Activated T-helper 1 cell treated with Interleukin-2 at 50 U/mL for 16 hours (primary cell): ENCODE measurements at places on chromosomes 12 and 14.
A peak's percentile ranks its signal among the peaks of the same experiment; 100 is the strongest.

GRCh38 chr14:79734656-79735055, 476.6 kb downstream of the DIO2 start:
- DNase-seq: no peak

GRCh38 chr14:34201909-34202637, 251.2 kb upstream of the EGLN3 start:
- DNase-seq: no peak

DNA sequence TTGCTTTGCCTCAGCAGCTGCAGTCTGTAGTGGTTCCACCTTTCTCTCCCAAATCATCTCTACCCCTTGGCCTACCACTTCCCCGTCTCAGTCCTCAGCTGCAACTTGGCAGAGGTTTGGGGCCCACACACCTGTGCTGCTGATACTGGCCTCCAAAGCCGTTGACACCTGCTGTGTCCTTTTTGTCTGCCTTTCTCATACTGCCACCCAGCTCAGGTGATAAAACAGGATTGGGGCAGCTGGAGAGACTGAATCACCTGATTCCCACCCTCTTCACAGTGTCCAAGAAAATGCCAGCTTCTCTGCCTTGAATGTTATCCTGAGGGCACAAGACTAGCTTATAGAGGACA, 103.7 kb downstream of the ETV6 start:
- DNase-seq: no peak

DNA sequence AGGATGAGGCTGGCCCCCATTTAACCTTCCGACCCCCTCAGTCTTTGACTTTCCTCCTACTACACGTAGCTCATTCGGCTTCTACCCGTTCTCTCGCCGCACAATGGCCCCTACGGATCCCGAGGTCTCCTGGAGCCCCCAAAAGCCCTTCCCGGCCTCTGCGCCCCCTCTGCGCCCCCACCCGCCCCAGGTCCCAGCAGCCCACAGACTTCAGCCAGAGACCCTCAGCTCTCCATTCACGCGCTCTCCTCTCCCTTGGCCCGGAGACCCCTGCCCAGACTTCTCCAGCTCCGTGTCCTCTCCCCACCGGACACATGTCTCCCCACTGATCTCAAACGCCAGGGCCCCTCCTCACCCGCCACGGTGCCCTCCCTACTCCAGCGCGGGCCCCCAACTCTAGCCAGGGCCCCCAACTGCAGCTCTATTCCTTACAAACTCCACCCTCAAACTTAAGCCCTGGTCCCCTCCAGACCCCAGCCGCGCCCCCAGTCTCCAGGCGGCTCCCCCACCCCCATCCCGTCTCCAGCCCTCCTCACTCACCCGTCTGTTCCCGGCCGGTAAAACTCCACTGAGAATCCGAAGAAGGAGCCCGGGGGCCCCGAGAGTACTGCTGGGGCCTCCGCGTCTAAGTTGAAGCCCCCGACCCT, 502 bp downstream of the ITGA5 start:
- DNase-seq: no peak

GRCh38 chr14:29453045-29453444, 474.6 kb downstream of the PRKD1 start:
- DNase-seq: no peak

DNA sequence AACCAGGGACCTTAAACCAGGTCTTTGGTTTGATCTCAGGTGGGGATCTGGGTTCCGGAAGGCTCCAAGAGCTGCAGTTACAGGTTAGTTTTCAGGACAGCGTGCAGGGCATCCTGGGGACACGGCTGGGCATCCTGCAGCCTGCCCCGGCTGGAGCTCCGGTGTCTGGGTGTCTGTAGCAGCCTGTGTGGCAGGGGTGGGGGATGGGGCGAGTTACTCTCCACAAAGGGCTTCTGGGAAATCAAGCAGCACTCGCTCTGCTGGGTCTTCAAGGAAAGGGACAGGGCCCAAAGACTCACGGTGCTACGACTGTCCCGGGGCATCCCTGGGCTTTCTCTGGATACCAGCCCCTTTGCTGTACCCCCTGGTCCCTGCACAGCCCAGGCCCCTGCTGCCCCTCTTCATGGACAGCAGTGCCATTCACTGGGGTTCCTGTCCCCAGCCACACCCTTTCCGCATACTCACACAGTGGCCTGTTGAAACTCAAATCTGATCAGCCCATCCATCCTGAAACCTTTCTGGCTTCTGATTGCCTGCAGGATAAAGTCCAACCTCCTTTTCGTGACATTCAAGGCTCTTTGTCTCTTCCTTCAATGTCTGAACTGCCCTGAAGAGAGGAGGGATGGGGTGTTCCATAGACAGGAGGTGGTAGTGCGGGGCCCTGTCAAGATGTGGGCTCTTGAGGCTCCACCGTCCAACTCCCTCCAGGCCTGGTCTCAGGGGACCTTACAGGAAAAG, 22.2 kb upstream of the PPP1R13B start:
- no peak for DNase-seq

GRCh38 chr14:64233531-64234190, 60.5 kb downstream of the ESR2 start:
- DNase-seq: no peak

DNA sequence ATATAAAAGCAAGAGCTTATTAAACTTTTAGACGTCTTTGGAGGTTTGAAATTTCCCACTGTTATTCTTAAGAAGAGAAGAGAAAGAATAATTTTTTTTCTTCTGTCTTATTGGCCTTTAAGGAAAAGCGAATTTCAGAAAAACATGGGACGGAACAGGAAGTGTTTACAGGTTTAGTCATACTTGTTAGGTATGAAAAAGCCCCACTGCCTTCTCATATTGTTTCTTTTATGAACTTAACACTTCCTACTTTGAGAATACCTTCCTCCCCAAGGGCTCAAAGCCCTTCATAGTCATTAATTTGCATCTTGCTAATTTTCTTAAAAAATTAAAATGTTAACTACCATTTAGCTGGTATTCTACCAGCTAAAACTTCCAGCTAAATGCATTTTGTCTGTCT, 82.0 kb downstream of the ETV6 start:
- no peak for DNase-seq

- DNase-seq: no peak
These were observed 1.4 kb downstream of the WSB2 start for GRCh38 chr12:118059341-118060191.

- DNase-seq: no peak
These were observed 413.9 kb downstream of the GALC start for GRCh38 chr14:87579036-87579435.

DNA sequence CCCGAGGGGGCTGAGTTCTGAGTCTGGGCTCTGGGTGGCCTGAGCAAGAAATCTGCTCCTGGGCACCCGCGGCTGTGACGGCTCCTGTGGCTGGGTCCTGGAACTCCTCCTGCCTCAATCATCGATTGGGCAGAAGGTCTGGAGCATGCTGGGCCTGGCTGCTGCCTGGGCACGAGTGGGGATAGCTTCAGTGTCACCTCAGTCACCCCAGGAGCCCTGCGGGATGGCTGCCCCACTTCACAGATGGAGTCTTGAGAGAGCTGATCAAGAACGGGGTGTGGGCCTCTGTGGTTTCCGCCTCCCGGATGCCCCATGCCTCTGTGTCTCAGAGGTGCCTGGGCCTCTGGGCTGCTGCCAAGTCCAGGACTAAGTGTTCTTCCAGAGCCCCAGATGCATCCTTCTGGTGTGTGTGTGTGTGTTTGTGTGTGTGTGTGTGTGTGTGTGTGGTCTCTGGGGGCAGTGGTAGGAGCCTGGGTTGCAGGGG, 185.6 kb upstream of the C14orf180 start:
- peak; percentile 72 for DNase-seq

DNA sequence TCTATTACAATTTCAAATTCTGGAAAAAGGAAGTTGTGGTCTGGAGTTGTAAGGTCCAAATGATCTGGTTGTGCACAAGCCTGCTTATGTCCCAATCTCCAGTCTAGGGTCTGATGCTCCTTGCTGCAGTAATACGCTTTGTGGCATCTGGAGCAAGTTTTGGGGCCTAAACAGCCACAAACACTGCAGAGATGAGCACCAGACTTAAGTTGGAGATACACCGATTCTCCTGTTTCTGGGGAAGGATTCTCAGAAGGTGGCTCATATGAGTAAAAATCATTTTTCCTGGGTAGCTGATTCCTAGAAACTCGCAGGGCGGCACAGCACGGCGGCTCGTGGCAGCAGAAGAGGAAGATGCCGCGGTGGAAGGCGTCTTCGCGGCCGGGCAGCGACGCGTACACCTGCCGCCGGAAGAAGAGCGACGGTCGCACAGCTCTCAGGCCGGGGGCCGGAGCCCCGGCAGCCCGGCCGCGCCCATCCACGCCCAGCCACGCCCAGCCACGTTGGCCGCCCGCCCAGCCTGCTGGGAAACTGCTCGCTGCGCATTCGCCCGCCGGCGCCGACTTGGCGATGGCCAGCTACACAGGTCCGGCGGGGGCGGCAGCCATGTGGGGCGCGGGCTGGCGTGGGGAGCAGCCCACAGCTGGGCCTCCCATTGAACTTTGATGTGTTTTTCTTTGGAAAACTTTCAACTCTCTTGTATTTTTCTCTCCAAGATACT, 129.0 kb downstream of the ASCL4 start:
- DNase-seq: no peak

DNA sequence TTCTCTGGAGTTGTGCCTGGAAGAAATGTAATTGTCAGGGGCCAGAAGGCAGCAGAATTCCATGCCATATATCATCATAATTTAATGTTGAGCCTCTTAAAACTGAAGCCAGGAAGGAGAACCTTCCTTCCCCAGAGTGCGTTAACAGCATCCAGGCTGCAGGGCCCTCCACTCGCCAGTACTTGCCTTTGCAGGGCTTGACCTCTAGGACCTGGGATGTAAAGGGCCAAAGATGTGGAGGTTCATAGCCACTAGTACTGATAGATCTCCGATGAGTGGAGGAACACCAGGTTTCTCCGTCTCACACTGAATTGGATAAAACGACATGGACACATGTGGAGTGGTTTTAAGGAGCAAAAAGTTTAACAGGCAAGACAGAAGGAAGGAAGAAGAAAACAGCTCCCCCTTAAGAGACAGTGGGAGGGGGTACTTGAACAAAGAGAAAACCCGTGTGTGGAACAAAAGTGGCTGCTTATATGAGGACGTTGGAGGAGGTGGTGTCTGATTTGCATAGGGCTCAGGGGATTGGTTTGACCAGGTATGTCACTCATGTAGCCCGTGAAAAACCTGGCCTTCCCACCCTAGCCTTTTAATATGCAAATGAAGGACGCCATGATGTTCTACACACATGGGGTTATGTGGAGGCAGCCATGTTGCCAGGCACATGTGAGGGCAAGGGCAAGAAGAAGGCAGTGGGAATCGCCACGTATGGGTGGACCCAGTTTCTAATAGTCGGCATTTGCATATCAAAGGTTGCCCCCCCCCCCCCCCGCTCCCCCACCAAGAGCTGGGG, 38.8 kb upstream of the WSCD2 start:
- DNase-seq: no peak

DNA sequence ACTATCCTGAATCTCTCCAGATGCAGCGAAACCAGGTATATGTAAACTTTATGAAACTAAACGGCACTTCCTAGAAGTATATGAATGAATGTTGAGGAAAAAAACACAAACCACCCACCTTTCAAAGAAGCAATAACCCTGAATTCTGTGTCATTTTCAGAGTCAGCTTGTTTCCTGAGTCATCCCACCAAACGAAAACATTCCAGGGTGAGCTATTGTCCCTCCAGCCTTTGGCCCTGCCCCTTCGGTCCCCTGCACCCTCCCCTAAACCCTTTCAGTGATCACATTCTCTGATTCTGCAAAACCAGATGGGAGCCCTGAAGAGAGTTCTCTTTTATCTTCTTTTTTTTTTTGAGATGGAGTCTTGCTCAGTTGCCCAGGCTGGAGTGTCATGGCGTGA, 202.6 kb upstream of the ALG10B start:
- no peak for DNase-seq

- no peak for DNase-seq
These were observed 30.3 kb downstream of the TC2N start for GRCh38 chr14:91837076-91837475.

DNA sequence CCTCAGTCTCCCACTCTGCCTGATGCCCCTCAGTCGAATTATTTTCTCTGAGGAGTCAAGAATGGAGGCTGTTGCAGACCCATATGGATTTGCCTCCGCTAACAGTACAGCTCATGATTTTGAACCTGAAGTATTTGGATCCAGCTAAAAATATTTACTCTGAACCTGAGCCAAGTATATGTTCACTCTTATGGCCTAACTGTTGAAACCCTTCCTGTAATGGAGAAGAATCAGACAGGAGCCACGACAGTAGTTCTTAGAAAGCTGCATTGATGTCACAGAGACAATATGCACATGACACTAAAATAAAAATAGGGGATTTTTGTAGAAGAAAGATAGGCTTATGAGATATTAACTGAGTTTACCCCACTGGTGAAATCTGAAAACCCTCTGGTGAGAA, 1128.3 kb upstream of the FLRT2 start:
- no peak for DNase-seq

GRCh38 chr14:105533391-105533790, 7.0 kb downstream of the TMEM121 start:
- no peak for DNase-seq
